ENCODE measurements at places on chromosomes 4 and X. TPM values are rescaled to one million over a fixed set of nuclear protein-coding genes. Genes with fewer than 3 reads are reported as not detected.
A peak's percentile ranks its signal among the peaks of the same experiment; 100 is the strongest.

GRCh38 chr4:140151699-140152012 lies 2.3 kb downstream of the MAML3 start:
- H3K4me1 ChIP-seq = peaks cover 50% of the 10 kb centered on the region
- peaks cover 14% of the 10 kb centered on the region for H3K27me3 ChIP-seq

GRCh38 chr4:138348055-138348454 lies 105.9 kb upstream of the SLC7A11 start:
- H3K4me3 ChIP-seq = no peak overlapping the region
- no peak overlapping the region for H3K27ac ChIP-seq
- no peaks in the 10 kb centered on the region for H3K36me3 ChIP-seq
- no peaks in the 10 kb centered on the region for H3K27me3 ChIP-seq
- no peak for DNase-seq
- H3K4me1 ChIP-seq = no peaks in the 10 kb centered on the region

DNA sequence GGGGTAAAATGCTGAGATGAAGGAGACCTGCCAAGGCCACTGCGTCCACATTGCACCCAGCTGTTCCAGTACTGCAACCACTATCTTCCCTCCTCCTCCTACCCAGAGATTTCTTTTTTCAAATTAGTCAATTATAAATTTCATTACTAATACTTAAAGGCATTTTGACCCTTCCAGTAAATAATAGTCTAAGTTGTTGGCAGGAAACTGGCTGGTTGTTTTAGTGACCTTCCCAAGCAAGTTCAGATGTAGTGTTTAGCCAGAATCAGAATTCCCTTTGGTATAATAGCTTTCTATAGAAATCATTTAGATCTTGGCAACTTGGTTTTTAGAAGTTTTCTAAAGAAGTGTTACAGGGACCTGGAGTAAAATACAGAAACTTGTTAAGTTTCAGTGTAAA lies 66.0 kb downstream of the AASDH start:
- DNase-seq = no peak
- H3K36me3 ChIP-seq = no peaks in the 10 kb centered on the region
- H3K27ac ChIP-seq = no peak overlapping the region
- no peak overlapping the region for H3K4me3 ChIP-seq
- no peaks in the 10 kb centered on the region for H3K4me1 ChIP-seq

GRCh38 chr4:98780926-98781325 lies 122.5 kb upstream of the TSPAN5 start:
- no peaks in the 10 kb centered on the region for H3K27me3 ChIP-seq
- no peaks in the 10 kb centered on the region for H3K4me1 ChIP-seq
- no peaks in the 10 kb centered on the region for H3K36me3 ChIP-seq
- no peak overlapping the region for H3K4me3 ChIP-seq
- no peak overlapping the region for H3K27ac ChIP-seq
- no peak for DNase-seq

DNA sequence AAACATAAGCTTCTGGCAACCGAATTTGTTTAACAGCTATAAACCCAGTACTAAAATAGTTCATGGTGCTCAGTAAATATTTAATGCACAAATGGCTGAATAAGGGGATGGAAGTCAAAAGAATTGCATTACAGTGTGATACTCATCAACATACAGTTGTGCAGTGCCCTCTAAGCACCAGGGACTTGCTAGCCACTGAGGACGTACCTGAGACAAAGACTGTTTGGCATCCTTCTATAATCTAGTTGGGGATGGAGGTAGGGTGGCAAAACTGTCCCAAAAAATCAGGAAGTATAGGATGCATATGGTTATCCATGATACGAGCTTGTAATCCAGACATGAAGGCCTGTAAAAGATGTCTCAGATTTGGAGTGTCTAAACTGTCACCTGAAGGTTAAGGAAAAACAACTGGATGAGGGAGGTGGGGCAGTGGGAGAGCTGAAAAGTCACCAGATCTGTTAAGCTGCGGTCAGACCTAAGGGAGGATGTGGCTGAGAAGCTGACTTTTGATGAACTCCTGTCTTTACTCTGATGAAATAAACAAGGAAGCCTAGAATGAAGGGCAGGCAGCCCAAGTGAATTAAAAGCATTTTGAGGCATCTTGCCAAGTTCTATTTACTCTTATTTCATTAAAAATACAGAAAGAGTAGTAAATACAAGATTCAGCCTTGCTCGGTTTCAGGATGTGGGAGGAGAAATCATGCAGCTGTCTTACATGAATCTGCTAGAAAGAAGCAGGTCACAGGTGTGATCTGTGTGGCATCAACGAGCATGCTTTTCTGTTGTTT lies 12.0 kb upstream of the CD38 start:
- peak overlapping the region; percentile 62 for H3K27ac ChIP-seq
- peak overlapping the region; percentile 58 for H3K4me3 ChIP-seq
- H3K4me1 ChIP-seq = peaks cover 31% of the 10 kb centered on the region
- no peaks in the 10 kb centered on the region for H3K36me3 ChIP-seq
- H3K27me3 ChIP-seq = no peaks in the 10 kb centered on the region

DNA sequence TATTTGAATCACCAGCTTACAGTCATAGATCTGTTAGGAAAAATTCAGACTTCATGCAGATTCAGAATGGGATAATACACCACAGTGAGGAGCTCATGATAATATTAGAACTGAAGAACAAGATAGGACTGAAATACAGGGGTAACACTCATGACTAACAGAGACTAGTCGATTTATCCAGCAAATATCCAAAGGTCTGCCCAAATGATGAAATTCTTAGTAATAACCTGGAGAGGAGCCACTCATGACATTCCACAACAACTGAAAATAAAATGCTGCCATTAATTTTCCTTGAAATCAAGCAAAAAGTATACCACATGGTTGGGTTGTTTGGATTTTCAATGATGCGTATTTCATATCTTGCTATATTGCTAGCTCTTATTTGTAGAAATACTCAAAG lies 903.7 kb upstream of the ADGRL3 start:
- no peak overlapping the region for H3K27ac ChIP-seq
- no peaks in the 10 kb centered on the region for H3K27me3 ChIP-seq
- H3K4me3 ChIP-seq = no peak overlapping the region
- DNase-seq = no peak
- no peaks in the 10 kb centered on the region for H3K4me1 ChIP-seq

- H3K27me3 ChIP-seq = no peaks in the 10 kb centered on the region
- H3K36me3 ChIP-seq = no peaks in the 10 kb centered on the region
- no peak for DNase-seq
- no peak overlapping the region for H3K27ac ChIP-seq
Measured at GRCh38 chr4:136319789-136320464, 1212.4 kb downstream of the PCDH18 start.

DNA sequence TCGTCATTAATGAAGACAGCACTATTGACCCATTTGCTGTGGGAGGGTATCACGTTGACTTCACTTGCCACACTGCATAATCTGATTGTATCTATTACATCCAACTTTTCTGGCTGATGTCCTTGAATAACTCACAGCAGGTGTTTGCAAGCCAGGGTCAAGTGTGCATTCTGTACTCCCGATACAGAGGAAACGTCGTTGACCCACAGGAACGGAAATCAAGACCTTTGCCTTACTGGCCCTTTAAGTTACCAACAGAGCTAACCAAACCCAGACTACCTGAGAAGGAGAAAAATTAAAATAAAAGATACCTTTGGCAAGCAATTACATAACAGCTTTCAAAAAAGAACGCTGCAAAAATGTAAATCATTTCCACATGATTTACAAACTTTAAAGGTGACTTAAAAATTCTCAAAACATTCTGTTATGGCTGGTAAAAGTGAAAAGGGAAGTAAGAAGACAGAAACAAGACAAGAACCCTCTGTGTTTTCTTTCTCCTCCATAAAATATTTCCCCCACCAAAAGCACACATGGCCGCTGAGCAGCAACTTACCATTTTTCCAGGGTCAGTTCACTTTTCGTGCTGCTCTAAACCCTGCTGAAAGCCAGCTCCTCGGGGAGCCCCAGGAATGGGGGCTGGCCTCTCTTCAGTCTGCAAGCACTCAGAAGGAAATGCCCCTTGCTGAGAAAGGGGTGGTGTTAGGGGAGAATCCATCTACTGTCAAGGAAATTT lies 6.5 kb upstream of the SHISA3 start:
- H3K4me1 ChIP-seq = no peaks in the 10 kb centered on the region
- no peak for DNase-seq
- H3K27me3 ChIP-seq = peaks cover 10% of the 10 kb centered on the region
- H3K27ac ChIP-seq = no peak overlapping the region
- no peak overlapping the region for H3K4me3 ChIP-seq

PABPC5 gene
- polyA plus RNA-seq = not detected

FRMPD3 gene
- polyA plus RNA-seq = not detected

GRCh38 chr4:102533904-102534303 lies 32.7 kb downstream of the NFKB1 start:
- H3K27me3 ChIP-seq = no peaks in the 10 kb centered on the region
- H3K4me1 ChIP-seq = peaks cover 18% of the 10 kb centered on the region
- peaks cover 38% of the 10 kb centered on the region for H3K36me3 ChIP-seq
- no peak overlapping the region for H3K4me3 ChIP-seq
- H3K27ac ChIP-seq = no peak overlapping the region

ZCCHC18 gene
- polyA plus RNA-seq = 4.6 TPM

- H3K36me3 ChIP-seq = peaks cover 22% of the 10 kb centered on the region
- H3K27ac ChIP-seq = no peak overlapping the region
- DNase-seq = no peak
- H3K4me1 ChIP-seq = no peaks in the 10 kb centered on the region
- H3K27me3 ChIP-seq = no peaks in the 10 kb centered on the region
Measured at GRCh38 chr4:159358226-159358625, 255.3 kb downstream of the RAPGEF2 start.

DNA sequence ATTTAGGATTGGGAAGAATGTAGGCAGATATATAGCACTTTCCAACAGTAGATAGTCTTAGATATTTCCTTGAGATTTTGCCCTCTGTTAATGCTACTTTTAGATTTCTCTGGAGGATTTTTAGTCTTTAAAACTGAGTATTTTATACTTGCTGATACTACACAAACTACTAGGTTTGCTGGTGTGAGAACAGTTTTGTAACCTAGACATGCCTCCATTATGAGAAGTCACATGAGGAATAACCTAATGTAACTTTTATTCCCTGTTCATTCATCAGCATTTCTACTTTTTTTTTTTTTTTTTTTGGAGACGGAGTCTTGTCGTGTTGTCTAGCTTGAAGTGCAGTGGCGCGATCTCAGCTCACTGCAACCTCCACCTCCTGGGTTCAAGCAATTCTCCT lies 137.2 kb downstream of the RAPGEF2 start:
- no peak overlapping the region for H3K4me3 ChIP-seq
- no peaks in the 10 kb centered on the region for H3K36me3 ChIP-seq
- H3K27ac ChIP-seq = no peak overlapping the region
- H3K4me1 ChIP-seq = no peaks in the 10 kb centered on the region
- no peak for DNase-seq

- H3K27me3 ChIP-seq = no peaks in the 10 kb centered on the region
- H3K4me1 ChIP-seq = no peaks in the 10 kb centered on the region
- H3K27ac ChIP-seq = no peak overlapping the region
- DNase-seq = no peak
- H3K36me3 ChIP-seq = no peaks in the 10 kb centered on the region
- no peak overlapping the region for H3K4me3 ChIP-seq
Measured at GRCh38 chr4:85218756-85219155, 252.3 kb upstream of the WDFY3 start.

ADAM29 gene
- 0.44 TPM for polyA plus RNA-seq

DNA sequence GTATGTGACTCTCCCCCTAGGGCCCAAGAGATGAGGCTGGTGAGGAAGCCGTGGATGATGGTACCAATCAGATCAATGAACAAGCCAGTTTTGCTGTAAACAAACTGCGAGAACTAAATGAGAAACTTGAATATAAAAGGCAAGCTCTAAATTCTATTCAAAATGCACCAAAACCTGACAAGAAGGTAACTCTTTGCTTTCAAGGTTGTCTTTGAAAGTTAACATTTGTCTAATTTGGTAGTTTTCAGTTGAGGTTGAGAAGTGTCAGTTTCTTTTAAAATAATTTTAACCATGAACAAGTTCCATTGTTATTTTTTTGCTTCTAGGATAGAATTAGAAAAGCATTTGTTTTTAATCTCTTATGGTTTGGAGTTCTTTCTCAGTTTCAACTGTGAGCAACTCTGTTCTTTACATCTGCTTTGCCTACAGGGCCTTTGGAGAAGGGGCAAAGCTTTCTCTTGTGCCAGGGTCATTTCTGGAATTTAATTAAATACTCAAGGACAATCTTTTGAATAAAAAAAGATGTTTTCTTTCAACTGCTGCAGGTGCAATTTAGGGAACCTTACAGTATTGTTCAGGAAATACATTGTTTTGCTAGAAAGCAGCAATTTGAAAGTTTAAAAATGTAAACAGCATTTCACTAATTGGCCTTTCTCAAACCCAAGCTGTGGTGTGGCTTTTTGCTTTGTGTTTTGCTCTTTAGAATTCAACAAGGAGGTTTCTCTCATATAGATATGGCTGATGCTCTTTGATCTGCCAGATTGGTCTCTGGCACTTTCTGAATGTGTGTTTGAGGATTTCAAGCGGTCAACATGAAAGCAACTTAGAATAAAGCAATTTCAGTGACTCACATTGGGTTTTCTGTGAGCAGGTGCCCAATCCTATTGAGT lies 62.9 kb downstream of the LRP2BP start:
- H3K4me1 ChIP-seq = no peaks in the 10 kb centered on the region
- no peaks in the 10 kb centered on the region for H3K27me3 ChIP-seq
- no peak overlapping the region for H3K4me3 ChIP-seq
- no peak for DNase-seq

- no peak for DNase-seq
- no peaks in the 10 kb centered on the region for H3K4me1 ChIP-seq
- H3K27ac ChIP-seq = no peak overlapping the region
- no peak overlapping the region for H3K4me3 ChIP-seq
- no peaks in the 10 kb centered on the region for H3K36me3 ChIP-seq
Measured at GRCh38 chr4:85826060-85826678, 351.2 kb downstream of the ARHGAP24 start.

- no peaks in the 10 kb centered on the region for H3K4me1 ChIP-seq
- DNase-seq = no peak
- no peak overlapping the region for H3K4me3 ChIP-seq
- H3K36me3 ChIP-seq = no peaks in the 10 kb centered on the region
Measured at GRCh38 chr4:185837415-185838103, 25.6 kb upstream of the SORBS2 start.

MGARP gene
- polyA plus RNA-seq = not detected

PWWP3B gene
- polyA plus RNA-seq = not detected

REST gene
- 141 TPM for polyA plus RNA-seq

GRCh38 chr4:155904331-155904730 lies 835 bp downstream of the TDO2 start:
- no peak for DNase-seq
- no peak overlapping the region for H3K4me3 ChIP-seq
- H3K27ac ChIP-seq = no peak overlapping the region
- H3K36me3 ChIP-seq = no peaks in the 10 kb centered on the region
- H3K27me3 ChIP-seq = no peaks in the 10 kb centered on the region

GRCh38 chrX:110276778-110277177 lies 41.1 kb downstream of the AMMECR1 start:
- H3K4me1 ChIP-seq = peaks cover 18% of the 10 kb centered on the region
- no peaks in the 10 kb centered on the region for H3K27me3 ChIP-seq
- DNase-seq = no peak
- no peaks in the 10 kb centered on the region for H3K36me3 ChIP-seq
- H3K4me3 ChIP-seq = no peak overlapping the region
- no peak overlapping the region for H3K27ac ChIP-seq

SYNPO2 gene
- 0.25 TPM for polyA plus RNA-seq

MECP2 gene
- 20.5 TPM for polyA plus RNA-seq

DRD5 gene
- polyA plus RNA-seq = not detected

GRCh38 chrX:128781506-128781905 lies 729.3 kb upstream of the ACTRT1 start:
- no peak overlapping the region for H3K27ac ChIP-seq
- no peak for DNase-seq
- H3K27me3 ChIP-seq = no peaks in the 10 kb centered on the region
- no peaks in the 10 kb centered on the region for H3K4me1 ChIP-seq

- H3K27ac ChIP-seq = peak overlapping the region; percentile 58
- H3K4me1 ChIP-seq = peaks cover 58% of the 10 kb centered on the region
- DNase-seq = no peak
- H3K27me3 ChIP-seq = no peaks in the 10 kb centered on the region
- peak overlapping the region; percentile 49 for H3K4me3 ChIP-seq
Measured at GRCh38 chr4:184448141-184448540, 26.2 kb downstream of the IRF2 start.

Data from CD4-positive, CD25-positive, alpha-beta regulatory T cell (primary cell).